Fibroblast of the aortic adventitia (primary cell): ENCODE measurements at places on chromosomes 11 and 22. TPM values are rescaled to one million over a fixed set of nuclear protein-coding genes. Genes with fewer than 3 reads are reported as not detected.

Gene DERL3
- 0.36 TPM in 1 of 2 replicates, not detected in the other for total RNA-seq

Gene CKAP5
- 79.5 and 83.3 TPM in 2 replicates for total RNA-seq

Gene PRODH
- 0.74 TPM in 1 of 2 replicates, not detected in the other for total RNA-seq

Gene SHISA8
- not detected in 2 replicates for total RNA-seq

Gene OOSP2
- not detected in 2 replicates for total RNA-seq

Gene FOLR1
- total RNA-seq, result 0.18 TPM in 1 of 2 replicates, not detected in the other

Gene FDXACB1
- total RNA-seq, result 0.98 and 3.7 TPM in 2 replicates

Gene APOA1
- total RNA-seq, result 0.72 and 70.3 TPM in 2 replicates

Gene HOATZ
- total RNA-seq, result not detected in 2 replicates

Gene KCNK7
- 0.09 and 0.65 TPM in 2 replicates for total RNA-seq

Gene FIBIN
- 15.5 and 22.6 TPM in 2 replicates for total RNA-seq

Gene INSC
- total RNA-seq, result 0.81 TPM in 1 of 2 replicates, not detected in the other

Gene ACO2
- total RNA-seq, result 42.2 and 45.9 TPM in 2 replicates

Gene PATE4
- not detected in 2 replicates for total RNA-seq
